ENCODE measurements at places on chromosomes 4 and X. TPM values are rescaled to one million over a fixed set of nuclear protein-coding genes. Genes with fewer than 3 reads are reported as not detected.

GRCh38 chrX:150308532-150309157 is 54.5 kb upstream of the MAMLD1 start:
- H3K4me3 ChIP-seq, result no peak overlapping the region
- no peaks in the 10 kb centered on the region for H3K36me3 ChIP-seq
- H3K27me3 ChIP-seq, result no peaks in the 10 kb centered on the region
- no peak for DNase-seq
- H3K4me1 ChIP-seq, result no peaks in the 10 kb centered on the region
- H3K27ac ChIP-seq, result no peak overlapping the region

The CFP gene
- 0.90 TPM for polyA plus RNA-seq

- no peak for DNase-seq
- no peak overlapping the region for H3K4me3 ChIP-seq
- no peak overlapping the region for H3K27ac ChIP-seq
Measured at GRCh38 chrX:102715967-102716366, 3.7 kb downstream of the GPRASP2 start.

DNA sequence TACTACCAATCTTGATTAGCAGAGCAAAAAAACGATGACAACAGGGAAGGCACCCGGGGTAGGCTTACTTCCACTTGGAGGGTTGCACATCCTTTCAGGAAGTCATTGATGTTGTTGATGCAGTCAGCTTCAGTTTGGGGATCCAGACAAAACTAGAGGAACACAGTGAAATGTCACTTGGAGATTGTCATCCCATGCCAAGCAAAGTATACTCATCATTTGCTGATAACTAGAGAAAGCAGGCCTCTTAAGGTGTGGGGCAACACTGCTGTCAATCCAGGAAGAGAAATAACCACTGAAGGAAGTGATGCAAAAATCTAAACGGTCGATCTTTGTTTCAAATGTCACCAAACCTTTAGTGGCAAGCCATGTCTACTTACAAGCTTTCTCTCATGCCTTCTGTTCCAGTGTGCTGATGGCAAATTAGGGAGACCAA is 1.4 kb downstream of the ARHGEF6 start:
- H3K4me3 ChIP-seq, result peak overlapping the region; percentile 63
- H3K4me1 ChIP-seq, result no peaks in the 10 kb centered on the region
- no peak for DNase-seq
- H3K36me3 ChIP-seq, result no peaks in the 10 kb centered on the region
- H3K27me3 ChIP-seq, result no peaks in the 10 kb centered on the region

The TEX13B gene
- not detected for polyA plus RNA-seq

DNA sequence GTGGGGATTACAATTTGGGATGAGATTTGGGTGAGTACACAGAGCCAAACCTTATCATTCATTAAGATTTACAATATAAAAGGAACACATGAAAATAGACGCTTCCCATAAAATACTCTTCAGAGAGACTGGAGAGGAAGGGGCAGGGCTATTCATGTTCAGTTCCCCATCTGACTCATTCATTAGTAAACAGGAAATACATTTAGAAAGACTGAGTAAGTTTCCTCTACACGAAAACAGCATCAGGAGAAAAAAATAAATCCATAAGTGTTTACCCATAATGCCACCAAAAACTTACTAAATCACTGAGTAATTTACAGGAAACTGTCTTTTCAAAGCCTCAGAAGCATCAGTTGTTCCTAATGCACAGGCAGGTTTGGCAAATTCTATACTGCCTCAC is 255.4 kb upstream of the CXorf51A start:
- H3K36me3 ChIP-seq, result no peaks in the 10 kb centered on the region
- no peaks in the 10 kb centered on the region for H3K27me3 ChIP-seq
- no peak for DNase-seq
- H3K27ac ChIP-seq, result no peak overlapping the region
- H3K4me3 ChIP-seq, result no peak overlapping the region

The TNIP2 gene
- 66.2 TPM for polyA plus RNA-seq

The SPON2 gene
- 4.1 TPM for polyA plus RNA-seq

- no peak overlapping the region for H3K4me3 ChIP-seq
- no peaks in the 10 kb centered on the region for H3K4me1 ChIP-seq
- no peak overlapping the region for H3K27ac ChIP-seq
- DNase-seq, result no peak
- no peaks in the 10 kb centered on the region for H3K27me3 ChIP-seq
Measured at GRCh38 chrX:20118065-20118824, 1.5 kb upstream of the MAP7D2 start.

The AREG gene
- 0.31 TPM for polyA plus RNA-seq

DNA sequence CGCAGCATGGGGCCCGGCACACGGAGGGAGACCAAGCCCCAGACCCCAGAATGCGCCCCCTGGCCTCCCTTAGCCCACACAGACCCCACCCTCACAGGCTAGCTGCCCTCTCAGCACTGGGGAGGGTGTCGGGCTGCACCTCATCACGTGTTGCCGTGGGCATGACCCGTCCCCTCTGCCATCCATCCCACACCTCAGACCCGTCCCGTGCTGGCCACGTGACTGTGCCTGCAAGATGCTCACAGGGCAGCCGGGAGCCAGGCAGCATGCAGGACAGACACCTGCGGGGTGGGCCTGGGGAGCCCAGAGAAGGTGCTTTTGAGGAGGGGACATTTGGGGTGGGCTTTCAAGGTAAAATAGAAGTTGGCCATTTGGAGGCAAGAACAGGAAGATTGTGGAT is 4.8 kb downstream of the MSANTD1 start:
- no peak overlapping the region for H3K4me3 ChIP-seq
- no peaks in the 10 kb centered on the region for H3K4me1 ChIP-seq
- no peaks in the 10 kb centered on the region for H3K27me3 ChIP-seq
- H3K36me3 ChIP-seq, result no peaks in the 10 kb centered on the region
- DNase-seq, result peak; percentile 31

DNA sequence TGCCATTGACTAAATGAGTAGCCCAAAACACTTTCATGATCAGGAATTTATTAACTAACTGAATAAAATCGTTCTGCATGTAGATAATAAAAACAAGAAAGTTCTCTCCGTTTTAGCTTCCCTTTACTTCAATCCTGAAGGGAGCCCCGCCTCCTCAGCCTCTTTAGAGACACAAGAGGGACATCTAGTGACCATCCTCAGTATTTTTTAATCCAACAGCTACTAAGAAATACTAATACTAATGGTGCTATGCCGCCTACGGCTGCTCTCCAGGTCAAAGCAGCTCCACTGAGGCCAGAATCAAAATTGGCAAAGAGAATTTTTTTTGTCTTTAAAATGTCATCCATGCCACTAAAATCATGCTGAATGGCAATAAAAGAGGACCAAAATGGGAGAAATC is 3.2 kb upstream of the PCDH19 start:
- H3K27me3 ChIP-seq, result peaks cover 11% of the 10 kb centered on the region
- H3K4me3 ChIP-seq, result no peak overlapping the region
- no peaks in the 10 kb centered on the region for H3K4me1 ChIP-seq

- no peak for DNase-seq
- no peaks in the 10 kb centered on the region for H3K27me3 ChIP-seq
- no peaks in the 10 kb centered on the region for H3K36me3 ChIP-seq
Measured at GRCh38 chrX:112874175-112874574, 33.5 kb upstream of the AMOT start.

The PGAM4 gene
- polyA plus RNA-seq, result not detected

The PRSS12 gene
- polyA plus RNA-seq, result not detected

DNA sequence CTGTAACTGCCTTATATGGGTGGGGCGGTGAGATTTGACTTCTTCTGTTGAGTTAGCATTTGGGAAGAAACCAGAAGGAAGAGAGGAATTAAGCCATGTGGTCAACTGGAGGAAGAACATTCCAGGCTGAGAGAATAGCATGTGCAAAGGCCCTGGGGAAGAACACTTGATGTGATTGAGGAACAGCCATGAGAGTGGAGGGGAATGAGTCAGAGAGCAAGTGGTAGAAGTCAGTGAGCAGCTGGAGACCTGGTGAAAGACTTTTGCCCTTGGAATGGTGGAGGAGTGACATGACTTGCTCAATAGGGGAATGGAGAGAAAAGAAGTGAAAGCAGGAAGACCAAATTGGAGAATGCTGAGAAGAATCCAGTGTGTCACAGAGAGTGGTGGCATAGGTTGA is 327.8 kb upstream of the HAND2 start:
- no peaks in the 10 kb centered on the region for H3K4me1 ChIP-seq
- H3K27ac ChIP-seq, result no peak overlapping the region
- H3K4me3 ChIP-seq, result no peak overlapping the region
- no peak for DNase-seq

- no peak overlapping the region for H3K4me3 ChIP-seq
- DNase-seq, result no peak
- no peaks in the 10 kb centered on the region for H3K27me3 ChIP-seq
- no peak overlapping the region for H3K27ac ChIP-seq
- no peaks in the 10 kb centered on the region for H3K36me3 ChIP-seq
Measured at GRCh38 chr4:112416464-112416863, 99.5 kb downstream of the NEUROG2 start.
